ENCODE measurements at places on chromosomes 5 and 9.

- peak; percentile 58 for DNase-seq
Observed at GRCh38 chr5:65035211-65036206, 266.8 kb downstream of the CWC27 start.

GRCh38 chr5:107670087-107670931 is 428 bp downstream of the EFNA5 start:
- DNase-seq = no peak

- DNase-seq = no peak
Observed at GRCh38 chr5:2185646-2186471, 303.1 kb upstream of the IRX4 start.

DNA sequence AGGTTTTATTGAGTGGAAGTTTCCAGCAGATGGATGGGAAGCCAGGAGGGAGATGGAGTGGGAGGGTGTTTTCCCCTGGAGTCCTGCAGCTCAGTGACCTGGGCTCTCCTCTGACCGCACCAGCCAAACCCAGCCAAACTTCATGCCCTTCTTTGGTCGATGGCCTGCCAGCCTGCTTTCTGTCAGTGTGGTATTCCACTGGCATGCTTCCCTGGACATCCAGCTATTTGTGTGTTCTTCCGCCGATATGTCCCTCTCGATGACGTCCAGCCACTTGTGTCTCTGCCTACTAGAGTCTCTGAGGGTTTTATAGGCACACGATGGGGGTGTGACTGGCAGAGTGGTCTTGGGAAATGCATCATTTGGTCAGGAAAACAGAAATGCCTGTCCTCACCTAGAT is 33.8 kb downstream of the GPBP1 start:
- DNase-seq = no peak

DNA sequence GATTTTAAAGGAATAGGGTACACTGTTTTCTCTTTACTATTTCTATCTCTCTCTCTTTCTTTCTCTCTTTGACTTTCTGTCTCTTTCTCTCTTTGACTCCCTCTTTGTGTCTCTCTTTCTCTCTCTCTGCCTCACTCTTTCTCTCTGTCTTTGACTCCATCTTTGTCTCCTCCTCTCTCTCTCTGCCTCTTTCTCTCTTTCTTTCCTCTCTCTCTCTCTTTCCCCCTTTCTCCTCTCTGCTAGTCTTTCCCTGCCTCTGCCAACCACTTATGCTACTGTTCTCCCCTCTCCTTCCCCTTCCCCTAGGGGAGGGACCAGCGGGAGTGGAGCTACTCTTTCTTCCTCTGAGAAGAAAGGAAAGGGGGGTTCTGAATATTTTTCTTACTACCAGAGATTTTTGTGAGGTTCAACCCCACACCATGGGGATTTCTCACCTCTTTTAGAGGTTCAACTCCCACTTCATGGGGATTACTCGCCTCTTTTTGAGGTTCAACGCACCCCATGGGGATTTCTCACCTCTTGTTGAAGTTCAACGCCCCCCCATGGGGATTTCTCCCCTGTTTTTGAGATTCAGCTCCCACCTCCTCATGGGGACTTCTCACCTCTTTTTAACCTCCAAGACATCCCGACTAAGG is 309.9 kb downstream of the NR3C1 start:
- no peak for DNase-seq

GRCh38 chr9:127943731-127944144 is 6.1 kb upstream of the DPM2 start:
- peak; percentile 70 for DNase-seq

- no peak for DNase-seq
Observed at GRCh38 chr5:107809201-107810034, 138.7 kb upstream of the EFNA5 start.

- no peak for DNase-seq
Observed at GRCh38 chr5:126219616-126220015, 203.6 kb upstream of the GRAMD2B start.

GRCh38 chr5:151357097-151357496 is 9.7 kb upstream of the SLC36A2 start:
- no peak for DNase-seq

- DNase-seq = no peak
Observed at GRCh38 chr9:128142596-128142995, 6.7 kb upstream of the LCN2 start.

DNA sequence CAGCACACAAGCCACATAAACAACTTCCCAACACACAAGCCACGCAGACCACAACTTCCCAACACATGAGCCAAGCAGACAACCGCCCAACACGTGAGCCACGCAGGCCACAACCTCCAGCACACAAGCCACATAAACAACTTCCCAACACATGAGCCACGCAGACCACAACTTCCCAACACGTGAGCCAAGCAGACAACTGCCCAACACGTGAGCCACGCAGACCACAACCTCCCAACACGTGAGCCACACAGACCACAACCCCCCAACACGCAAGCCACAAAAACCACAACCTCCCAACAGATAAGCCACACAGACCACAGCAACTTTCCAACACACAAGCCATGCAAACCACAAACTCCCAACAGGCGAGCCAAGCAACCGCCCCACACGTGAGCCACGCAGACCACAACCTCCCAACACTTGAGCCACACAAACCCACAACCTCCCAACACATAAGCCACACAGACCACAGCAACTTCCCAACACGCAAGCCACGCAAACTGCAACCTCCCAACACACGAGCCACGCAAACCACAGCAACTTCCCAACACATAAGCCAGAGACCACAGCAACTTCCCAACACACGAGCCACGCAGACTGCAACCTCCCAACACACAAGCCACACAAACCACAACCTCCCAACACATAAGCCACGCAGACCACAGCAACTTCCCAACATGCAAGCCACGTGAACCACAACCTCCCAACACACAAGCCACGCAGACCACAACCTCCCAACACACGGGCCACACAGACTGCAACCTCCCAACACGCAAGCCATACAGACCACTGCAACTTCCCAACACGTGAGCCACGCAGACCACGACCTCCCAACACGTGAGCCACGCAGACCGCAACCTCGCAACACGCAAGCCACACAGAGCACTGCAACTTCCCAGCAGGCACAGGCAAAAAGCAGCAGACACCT is 10.1 kb downstream of the BRD9 start:
- no peak for DNase-seq

GRCh38 chr9:112421771-112422222 is 41.9 kb downstream of the HSDL2 start:
- DNase-seq = no peak

DNA sequence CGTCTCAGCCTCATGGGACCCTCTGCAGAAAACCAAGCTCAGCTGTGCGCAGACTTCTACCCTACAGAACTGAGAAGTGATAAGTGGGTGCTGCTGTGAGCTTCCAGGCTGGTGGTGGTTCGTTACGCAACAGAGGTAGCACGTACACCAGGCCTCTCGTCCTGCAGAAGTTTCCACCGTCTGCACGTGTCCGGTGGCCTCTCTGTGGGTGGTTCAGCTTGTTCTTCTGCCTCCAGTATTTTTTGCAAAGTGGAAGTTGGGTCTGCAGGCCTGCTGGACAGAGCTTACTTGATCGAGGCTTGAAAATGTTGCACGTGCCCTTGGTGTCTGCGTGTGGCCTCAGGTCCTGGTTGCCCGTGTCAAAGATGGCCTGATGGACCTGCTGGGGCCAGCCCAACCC is 27.5 kb downstream of the KCNT1 start:
- no peak for DNase-seq

DNA sequence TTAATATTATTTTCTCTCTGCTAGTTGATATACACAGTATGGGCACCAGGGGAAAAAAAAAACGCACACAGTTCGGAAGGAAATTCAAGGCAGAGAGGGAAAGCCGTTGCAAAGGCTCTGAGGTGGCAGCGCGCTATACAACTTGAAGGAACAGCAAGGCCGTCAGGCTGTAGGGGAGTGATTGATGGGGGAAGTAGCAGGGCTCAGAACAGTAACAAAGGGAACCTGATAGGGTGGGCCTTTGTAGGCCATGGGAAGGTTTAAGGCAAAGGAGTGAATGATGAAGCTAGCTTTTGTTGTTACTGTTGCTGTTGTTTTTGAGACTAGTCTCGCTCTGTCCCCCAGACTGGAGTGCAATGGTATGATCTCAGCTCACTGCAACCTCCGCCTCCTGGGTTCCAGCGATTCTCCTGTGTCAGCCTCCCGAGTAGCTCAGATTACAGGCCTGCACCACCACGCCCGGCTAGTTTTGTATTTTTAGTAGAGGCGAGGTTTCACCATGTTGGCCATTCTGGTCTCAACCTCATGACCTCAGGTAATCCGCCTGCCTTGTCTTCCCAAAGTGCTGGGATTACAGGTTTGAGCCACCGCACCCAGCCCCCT is 27.0 kb downstream of the AQP7 start:
- no peak for DNase-seq

DNA sequence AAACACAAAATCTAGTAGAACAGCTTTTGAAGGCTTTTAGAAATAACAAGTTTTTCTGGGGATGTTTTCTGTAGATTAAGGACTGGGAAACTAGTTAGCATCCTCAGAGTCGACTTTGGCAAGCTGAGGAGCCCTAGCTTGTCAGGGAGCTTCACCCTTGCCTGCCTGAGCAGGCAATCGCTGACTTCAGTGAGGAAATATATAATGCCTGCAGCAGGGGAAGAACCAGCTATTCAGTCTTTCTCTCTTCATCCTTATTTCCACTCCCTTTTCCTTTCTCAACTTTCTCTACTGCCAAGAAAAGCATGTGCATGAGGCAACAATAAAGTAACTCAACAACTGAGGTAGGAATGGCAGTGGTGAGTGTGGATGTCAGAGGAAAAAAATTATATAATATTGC is 54.7 kb downstream of the PLK2 start:
- no peak for DNase-seq

DNA sequence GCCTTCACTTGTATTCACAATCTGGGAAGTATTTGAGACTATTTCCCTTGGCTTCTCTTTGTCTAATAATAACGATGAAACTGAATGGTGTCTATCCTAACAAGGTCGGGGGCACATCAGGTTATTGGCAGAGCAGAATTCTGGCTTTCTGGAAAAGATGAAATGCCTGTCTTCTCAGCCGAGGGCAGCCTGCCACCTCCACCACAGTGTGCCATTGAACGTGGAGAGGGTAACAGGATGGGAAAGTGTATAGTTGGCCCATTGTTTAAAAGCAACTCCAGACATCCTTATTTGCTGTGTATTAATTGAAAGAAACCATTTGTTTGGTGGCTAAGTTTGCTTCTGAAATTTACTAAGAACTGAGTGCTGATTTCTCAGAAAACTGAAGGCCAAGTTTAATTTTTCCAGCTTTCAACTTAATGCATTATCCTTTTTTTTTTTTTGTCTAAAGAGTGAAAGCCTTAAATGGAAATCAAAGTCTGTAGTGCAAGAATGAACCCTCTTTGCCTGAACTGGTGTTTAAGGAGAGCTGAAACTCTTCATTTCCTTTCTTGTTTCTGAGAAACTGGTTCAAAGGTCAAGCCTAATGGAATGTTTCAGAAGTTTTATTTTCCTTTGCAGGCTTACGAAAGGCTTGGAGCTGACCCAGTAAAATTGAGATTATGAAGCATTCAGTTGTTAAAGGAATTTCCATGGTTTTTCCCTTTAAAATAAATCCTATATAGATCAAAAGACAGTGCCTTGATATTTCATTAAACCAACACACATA is 563.7 kb upstream of the DAP start:
- no peak for DNase-seq

DNA sequence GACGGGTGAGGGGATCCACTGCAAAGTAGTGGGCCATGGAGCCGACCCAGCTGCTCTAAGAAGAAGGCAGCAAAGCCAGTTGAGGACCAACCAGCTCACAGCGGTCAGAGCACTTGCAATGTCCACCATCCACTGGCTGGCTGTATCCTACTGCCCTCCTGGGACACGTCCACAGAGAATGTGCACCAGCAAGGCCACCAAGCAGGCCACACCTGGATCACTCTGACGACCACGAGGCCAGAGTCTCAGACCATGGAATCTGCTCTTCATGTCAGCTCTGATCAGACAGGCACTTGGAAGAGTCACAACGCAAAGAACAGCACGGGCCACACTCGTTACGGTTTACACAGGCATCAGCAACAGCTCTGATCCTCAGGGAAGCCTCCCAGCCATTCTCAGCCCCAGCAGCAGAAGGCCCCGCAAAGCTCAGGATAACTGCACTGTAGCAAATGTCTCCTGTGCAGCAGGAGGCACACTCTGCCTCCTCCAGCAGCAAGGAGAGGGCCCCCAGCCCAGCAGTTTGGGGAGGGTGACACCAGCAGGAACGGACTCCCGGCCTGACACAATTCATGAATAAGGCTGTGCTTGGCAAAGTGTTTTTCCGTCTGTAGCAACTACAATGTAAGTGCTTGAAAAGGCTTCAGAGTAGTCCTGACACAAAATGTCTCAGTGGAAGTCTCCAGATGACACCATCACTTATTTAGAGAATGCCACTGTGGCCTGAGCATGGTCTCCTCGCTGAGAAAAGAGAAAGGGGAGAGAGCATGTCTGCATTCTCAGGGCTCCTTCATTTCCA is 15.7 kb downstream of the SEMA4D start:
- no peak for DNase-seq

DNA sequence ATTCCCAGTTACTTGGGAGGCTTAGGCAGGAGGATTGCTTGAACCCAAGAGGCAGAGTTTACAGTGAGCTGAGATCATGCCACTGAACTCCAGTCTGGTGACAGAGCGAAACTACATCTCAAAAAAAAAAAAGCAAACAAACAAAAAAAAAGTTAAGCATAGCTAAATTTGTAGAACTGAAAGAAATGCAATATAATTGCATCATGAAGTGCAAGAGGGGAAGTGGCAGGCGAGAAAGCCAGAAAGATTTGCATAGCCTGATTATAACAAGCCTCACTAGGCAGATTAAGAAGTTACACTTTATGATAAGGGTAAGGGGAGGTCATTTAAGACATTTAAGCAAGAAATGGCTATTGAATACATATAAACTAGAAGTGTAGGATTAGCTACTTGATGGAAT is 187.1 kb downstream of the EDIL3 start:
- no peak for DNase-seq

DNA sequence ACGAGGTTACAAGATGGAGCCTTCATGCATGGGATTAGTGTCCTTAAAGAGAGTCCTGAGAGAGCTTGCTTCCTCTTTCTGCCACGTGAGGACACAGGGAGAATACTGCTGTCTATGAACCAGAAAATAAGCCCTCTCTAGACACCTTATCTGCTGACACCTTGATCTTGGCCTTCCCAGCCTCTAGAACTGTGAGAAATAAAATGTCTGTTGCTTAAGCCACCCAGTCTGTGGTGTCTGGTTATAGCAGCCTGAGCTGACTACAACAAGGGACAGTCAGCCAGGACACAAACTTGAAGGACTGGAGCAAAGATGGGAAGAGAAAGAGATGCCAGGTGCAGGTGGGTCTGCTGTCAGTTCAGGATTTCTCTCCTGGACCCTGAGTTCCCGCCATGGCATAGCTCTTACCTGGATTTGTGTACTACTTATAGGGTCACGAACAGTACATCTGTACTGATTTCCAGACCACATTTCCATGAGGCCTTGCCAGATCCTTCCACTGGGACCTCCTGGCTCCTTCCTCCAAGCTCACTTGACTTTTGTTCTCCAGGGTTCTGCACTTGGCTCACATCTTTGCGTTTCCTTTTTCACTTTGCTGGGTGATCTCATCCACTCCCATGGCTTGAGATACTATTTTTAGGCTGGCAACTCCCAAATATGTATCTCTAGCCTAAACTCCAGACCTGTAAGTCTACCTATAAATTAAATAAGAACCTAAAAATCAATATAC is 44.9 kb upstream of the LIFR start:
- no peak for DNase-seq

Data from omental fat pad (tissue), 4 donors.